Amniotic epithelial cell (primary cell): ENCODE measurements at places on chromosomes 4 and X.

DNA sequence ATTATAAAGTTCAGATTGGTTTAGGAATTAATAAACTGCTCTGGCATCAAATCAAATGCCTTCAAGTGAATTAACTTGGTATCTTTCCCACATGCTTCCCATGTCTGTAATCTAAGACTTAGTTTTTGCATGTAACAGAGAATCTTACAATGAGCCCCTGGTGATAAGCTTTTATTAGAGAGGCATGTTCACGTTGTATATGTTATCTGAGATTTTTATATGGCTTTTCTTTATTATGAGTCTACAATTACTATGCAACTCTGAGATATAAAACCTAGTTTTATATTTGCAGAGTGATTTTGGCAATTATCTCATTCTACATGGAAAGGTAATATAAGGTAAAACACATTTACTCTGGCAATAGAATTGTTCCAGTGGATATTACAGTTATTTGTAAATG is 1578.4 kb upstream of the IGFBP7 start:
- no peak for DNase-seq

GRCh38 chrX:79366873-79367749 is at the start of gene ITM2A:
Gene ITM2A (minus strand): TSS chrX:79367334. CDS start chrX:79367215, 119 bp downstream.
- no peak for DNase-seq

GRCh38 chrX:51144828-51145442 is 187.7 kb upstream of the NUDT10 start:
- peak; percentile 7 for DNase-seq

DNA sequence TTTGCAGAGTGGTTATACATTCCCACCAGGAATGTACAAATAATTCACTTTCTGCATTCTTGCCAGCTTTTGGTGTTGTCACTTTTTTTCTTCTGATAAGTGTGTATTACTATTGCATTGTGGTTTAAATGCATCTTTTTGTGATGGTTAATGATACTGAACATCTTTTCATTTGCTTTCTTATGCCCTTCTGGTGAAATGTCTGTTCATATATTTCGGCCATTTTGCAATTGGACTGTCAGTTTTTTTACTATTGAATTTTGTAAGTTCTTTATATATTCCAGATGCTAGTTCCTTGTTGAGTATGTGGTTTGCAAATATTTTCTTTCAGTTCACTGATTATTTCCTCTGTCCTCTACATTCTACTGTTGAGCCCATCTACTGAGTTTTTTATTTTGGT is 19.4 kb upstream of the BMP2K start:
- DNase-seq: peak; percentile 30

DNA sequence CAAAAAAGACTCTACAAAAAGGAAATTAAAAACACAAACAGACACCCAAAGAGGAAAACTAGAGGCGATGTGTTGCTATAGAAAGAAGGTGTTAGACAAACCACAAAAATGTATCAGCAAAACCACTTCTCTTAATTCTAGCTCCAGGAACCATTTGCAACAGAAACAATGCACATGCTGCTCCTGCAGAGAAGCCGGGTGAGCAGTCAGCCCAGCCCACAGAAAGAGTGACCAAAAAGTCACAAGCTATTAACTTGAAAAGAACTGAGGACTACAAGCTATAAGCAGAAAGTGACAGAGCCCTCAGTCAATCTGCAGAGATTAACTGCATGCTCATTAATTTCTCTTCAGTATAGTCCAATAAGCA is 96.2 kb upstream of the KLHL13 start:
- DNase-seq: no peak

DNA sequence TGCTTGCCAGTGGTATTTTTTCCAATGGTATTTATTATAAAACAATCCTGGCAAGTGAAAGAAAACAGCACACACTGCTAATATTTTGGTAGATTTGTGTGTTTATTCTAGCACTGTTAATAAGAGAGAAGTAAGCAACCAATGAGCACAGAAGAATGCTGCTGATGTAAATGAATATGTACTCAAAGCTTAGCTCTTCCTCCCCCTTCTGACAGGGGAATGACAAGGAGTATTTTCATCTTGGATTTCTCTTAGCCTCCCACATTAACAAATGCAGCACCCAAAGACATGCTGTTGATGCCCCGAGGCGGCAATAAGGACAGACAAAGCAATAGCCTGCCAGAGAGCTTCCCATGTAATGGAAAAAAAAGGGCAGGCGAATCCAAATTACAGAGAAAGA is 18.6 kb downstream of the ARHGAP6 start:
- no peak for DNase-seq

DNA sequence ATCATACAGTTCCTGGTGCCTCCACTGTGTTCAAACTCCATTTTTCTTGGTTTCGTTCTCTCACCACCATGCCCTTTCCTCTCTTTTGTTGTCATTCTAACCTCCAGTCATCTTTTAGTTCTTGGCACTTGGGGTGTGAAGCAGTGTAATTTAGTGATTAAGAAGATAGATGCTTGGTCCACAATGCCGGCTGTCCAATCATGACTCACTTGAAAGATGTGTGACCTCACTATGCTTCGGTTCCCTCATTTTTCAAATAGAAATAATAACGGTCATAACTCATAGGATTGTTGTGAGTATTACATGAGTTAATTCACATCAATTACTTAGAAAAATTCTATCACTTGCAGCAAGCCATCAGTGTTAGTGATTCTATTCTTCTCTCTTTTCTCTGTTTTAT is 327.8 kb downstream of the ADGRL3 start:
- peak; percentile 15 for DNase-seq
